ENCODE measurements at places on chromosomes 16 and 17.

GRCh38 chr17:4156750-4157381, 13.9 kb downstream of the CYB5D2 start:
- DNase-seq, result no peak

DNA sequence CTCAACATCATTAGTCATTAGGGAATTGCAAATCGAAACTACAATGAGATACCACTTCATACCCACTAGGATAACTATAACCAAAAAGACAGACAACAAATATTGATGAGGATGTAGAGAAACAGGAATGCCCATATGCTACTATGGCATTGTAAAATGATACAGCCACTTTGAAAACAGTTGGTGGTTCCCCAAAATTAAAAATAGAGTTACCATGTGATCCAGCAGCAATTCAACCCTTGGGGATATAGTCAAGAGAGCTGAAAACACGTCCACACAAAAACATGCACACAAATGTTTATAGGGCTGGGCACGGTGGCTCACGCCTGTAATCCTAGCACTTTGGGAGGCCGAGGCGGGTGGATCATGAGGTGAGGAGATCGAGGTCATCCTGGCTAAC, 10.0 kb upstream of the PECAM1 start:
- no peak for DNase-seq

DNA sequence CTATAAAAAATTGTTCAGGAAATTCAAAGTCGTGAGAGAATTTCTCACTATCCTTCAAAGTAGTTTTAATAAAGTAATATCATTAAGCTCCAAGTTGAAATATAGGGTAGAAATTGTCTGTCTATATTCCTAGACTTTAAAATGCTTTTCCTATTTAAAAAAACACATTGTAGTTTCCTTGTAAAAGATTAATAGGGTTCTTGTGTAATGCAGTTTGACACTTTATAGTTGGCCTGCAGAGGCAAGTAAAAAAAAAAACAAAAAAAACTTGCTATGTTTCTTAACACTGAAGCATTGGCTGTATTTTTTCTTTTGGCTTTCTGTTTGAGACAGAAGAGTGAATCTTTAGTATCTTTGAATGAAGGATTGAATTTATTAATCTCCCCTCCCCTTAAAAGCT, 17.4 kb downstream of the CPD start:
- no peak for DNase-seq

- no peak for DNase-seq
Measured at GRCh38 chr17:1743088-1743439, 393 bp downstream of the SERPINF2 start.

DNA sequence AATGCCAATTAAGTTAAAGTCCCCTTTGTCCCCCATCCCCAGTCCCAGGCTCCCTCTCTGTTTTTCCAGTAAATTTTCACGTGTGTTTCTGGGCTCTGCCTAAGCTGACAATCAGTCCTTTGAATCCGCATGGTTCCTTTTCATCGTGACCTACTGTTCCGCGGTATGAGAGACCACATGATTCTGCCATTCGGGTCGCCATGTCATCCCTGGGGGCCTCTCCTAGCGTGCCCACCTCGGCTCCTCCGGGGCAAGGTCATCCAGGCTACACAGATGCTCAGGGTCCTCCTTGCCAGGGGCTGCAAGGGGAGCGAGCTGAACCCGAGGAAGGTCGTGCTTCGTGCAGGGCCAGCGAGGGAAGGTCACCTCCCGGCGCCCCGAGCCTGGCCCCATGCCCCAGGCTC, 157.6 kb downstream of the RAB11FIP4 start:
- no peak for DNase-seq

GRCh38 chr16:28103516-28104170, 40.1 kb upstream of the GSG1L start:
- DNase-seq, result no peak

- no peak for DNase-seq
Measured at GRCh38 chr17:33509331-33509730, 216.2 kb upstream of the ASIC2 start.

GRCh38 chr17:72421128-72422092, 300.6 kb downstream of the SOX9 start:
- DNase-seq, result no peak

GRCh38 chr17:42525221-42525620, 10.8 kb upstream of the NAGLU start:
- no peak for DNase-seq

- no peak for DNase-seq
Measured at GRCh38 chr16:90009172-90009899, 9.9 kb downstream of the DBNDD1 start.

DNA sequence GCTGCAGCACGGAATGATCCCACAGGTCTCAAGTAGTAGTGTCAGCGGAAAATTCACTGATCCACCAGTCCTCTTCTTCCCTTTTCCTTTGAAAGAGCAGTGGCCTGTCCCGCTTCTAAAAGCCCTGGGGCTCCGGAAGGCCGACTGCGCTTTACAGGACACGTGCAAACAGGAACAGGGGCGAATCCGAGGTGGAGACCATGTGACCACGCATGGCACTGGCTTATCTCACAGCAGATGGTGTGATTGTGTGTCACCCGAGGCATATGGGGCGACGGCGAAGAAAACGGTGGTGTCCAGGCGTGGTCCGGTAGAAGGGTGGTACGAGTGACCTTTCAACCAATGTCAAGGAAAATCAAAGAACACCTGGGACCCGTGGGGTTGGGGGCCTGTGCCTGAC, 12.0 kb upstream of the KCNJ18 start:
- DNase-seq, result no peak

- DNase-seq, result no peak
Measured at GRCh38 chr17:6435051-6435450, at the start of gene AIPL1. TSS of gene AIPL1 (minus strand) at chr17:6435121. CDS start at chr17:6435104, 17 bp downstream.

- no peak for DNase-seq
Measured at GRCh38 chr16:47966325-47966724, 189.5 kb downstream of the ABCC12 start.

DNA sequence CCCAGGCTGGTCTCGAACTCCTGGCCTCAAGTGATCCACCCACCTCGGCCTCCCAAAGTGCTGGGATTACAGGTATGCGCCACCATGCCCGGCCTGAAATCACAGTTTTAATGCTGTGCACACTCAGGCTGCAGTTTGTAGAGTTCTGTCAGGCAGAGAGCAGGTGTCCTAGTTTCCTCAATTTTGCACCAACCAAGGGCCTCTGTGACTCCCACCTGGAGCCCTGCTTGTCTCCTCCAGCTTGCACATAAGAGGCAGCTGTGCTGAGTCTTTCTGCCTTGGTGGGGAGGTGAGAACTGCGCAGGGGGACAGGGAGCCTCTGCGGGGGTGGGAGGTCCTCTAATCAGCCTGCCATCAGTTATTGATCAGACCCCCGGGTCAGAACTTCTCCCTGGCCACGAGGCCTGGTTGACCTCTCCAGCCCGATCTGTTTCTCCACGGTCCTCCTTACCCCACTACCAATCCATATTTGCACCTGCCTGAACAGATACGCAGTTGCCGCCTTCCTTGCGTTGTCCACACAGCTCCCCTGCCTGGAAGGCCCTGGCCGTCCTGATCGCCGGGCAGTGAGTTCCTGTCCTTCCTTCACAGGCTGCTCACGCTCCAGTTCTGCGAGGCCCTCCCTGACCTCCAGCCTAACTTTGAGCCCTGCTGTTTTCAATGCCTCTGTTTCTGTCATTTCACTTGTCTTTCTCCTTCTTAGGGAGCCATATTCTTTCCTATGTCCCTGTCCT, 48.1 kb upstream of the SIAH1 start:
- no peak for DNase-seq

DNA sequence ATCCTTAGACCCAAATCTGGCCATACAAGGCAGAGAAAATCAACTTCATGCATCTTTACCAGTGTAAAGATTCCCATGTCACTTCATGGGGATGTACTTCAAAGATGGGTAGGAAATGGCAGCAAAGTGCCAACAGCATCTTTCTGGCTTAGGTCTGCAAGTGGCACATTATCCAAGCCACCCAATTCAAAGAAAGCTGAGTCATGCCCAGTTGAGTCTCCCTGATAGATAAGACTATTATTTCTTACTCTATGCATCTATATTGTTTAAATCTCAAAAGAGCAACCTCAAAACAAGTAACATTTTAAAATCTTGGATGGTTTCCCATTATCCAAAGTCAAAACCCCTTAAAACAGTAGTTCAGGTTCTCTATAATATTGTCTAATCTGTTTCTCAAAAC, 61.2 kb upstream of the HSBP1 start:
- DNase-seq, result no peak

DNA sequence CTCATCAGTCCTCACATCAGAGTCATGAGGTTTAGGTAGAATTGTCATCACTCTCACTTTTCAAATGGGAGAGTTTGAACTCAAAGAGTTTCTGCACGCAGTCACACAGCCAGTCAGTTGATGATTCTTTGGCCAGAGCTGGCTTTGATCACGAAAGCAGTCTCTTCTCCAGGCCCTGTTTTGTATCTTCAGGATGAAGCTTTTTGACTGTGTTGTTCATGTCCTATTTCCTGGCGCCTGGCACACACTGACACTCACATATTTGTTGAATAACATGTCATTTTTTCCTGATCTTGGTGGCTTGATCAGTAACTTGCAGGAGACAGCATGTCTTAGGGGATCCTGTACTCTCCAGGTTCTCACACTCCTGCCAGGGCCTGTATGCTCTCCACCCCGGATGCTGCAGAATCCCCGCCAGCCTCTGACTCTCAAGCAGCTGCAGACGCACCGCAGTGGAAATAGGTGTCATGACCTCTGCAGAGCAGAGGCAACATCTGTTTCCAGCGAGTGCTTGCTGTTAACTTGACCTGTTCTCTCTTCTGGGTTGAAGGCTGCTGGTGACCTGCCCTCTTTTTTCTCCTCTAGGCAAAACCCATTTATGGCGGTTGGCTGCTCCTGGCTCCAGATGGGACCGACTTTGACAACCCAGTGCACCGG, 33.0 kb downstream of the MPRIP start:
- DNase-seq, result no peak

DNA sequence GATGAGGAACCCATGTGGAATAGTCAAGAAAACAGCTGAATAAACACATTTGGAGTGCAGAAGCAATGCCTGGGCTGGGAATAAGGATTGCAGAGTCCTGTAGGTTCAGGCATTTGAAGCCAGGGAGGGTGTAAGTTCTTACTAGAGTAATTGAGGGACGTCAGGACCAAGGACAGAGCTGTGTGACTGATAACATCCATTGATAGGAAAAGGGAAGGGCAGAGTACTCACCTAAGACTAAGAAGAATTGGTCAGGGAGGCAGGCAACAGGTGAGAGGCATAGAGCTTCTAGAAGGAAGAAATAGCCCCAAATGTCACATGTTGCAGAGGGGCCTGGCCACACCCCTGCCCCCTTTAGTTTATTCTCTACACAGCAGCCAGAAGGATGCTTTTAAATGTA, 79.8 kb upstream of the TMEM132E start:
- DNase-seq, result no peak

DNA sequence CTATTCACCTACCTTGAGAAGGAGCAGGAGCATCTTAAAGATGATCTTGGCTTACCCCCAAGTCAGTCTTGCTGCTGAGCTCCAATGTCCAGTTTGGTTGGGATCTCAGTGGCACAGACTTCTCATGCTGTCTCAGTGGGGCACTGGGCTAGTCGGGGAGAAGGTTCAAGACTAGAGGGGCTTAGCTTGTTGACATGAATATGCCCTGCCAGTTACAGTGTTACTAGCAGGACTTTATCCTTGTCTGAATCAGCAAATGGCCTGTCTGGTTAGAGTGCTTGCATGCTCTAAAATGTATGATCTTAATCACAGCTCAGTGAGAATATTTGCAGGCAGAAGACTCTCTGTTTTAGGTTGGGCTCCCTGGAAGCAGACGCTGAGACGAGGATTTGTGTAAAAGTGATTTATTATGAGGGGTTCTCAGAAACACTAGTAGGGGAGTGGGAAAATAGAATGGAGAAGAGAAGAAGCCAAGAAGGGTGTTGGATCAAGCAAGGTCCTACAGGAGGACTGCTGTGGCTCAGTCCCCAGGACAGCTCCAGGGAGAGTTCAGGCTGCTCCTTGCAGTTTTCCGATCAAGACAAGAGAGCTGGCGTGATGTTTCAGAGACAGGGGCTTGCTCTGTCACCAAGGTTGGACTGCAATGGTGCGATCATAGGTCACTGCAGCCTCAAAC, 150.4 kb upstream of the HS3ST2 start:
- no peak for DNase-seq

GRCh38 chr16:9338068-9338467, 246.6 kb downstream of the HAPSTR1 start:
- DNase-seq, result no peak

- DNase-seq, result no peak
Measured at GRCh38 chr16:3734758-3735221, 17.5 kb upstream of the TRAP1 start.

DNA sequence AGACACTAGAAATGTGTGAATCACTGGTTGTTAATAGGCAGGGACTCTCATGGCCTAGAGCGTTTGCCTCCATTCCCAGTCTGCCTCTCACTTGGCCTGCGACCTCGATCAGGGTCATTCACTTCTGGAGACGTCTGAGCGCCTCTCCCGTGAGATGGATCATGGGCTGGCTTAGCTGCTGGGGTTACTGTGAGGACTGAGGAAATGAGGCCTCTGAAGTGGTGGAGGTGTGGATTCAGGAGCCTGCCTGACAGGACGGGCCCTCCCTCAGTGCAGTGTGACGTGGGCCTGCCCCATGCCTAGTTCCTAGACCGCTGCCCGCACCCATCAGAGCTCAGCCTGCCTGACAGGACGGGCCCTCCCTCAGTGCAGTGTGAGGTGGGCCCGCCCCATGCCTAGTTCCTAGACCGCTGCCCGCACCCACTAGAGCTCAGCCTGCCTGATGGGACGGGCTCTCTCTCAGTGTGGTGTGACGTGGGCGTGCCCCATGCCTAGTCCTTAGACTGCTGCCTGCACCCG, 61.9 kb downstream of the BANP start:
- no peak for DNase-seq

DNA sequence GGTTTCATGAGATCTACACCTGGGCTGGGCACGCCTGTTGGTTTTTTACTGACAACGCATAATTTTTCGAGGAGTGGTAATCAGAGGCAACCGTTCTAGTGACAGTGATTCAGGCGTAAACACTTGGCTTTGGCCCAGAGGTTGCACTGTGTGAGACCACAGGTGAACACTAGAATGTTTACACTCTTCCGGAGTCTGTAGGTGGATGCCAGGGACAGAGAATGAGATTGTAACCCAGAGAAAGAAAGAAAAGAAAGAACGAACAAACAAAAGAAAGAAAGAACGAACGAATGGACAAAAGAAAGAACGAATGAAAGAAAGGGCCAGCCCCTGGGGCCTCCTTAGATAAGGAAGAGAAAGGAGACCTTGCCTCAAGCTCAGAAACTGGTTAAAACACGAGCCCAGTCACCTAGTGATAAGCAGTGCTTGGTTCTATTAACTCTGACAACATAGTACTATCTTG, 113.2 kb downstream of the PRKCB start:
- DNase-seq, result no peak

GRCh38 chr16:56617212-56618085, 8.1 kb upstream of the MT1E start:
- no peak for DNase-seq
